ENCODE measurements at places on chromosomes 12 and 14.
A peak's percentile ranks its signal among the peaks of the same experiment; 100 is the strongest.

- ATAC-seq, result no peak
Observed at GRCh38 chr12:1444142-1444516, 150.3 kb downstream of the FBXL14 start.

DNA sequence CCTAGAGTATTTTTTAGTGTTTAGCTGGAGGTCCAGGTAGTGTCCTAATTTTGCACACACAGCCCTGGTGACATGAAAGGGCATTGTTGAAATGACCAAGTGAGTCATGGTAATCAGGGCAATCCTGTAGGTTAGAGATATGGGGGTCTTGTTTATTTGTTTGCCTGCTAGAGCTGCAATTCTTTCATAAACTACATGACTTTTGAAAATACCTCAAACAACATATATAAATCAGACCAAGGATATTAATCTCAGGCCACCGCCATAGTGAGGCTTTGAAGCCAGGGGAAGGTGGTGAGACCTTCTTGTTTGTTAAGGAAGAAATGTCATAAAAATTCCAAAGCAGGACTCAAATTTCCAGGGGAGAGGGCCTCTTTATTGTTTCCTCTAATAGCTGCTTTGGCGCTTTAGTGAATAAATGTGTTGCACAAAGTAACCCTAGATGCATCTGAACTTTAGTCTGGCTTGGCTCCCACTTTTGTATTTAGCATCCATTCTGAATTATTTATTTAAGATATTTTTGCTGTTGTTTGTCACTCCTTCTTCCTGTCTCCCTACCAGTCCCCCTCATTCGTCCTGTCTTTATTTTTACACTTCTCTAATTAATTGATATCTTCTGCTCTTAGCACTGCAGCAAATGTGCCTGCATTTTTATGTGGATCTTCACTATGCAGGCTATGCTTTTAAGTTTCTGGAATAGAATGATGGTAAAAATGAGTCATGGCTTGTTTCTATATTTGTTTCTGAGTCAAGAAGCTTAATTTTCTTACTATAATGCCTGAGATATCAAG lies 430.3 kb downstream of the RAD51B start:
- no peak for ATAC-seq

DNA sequence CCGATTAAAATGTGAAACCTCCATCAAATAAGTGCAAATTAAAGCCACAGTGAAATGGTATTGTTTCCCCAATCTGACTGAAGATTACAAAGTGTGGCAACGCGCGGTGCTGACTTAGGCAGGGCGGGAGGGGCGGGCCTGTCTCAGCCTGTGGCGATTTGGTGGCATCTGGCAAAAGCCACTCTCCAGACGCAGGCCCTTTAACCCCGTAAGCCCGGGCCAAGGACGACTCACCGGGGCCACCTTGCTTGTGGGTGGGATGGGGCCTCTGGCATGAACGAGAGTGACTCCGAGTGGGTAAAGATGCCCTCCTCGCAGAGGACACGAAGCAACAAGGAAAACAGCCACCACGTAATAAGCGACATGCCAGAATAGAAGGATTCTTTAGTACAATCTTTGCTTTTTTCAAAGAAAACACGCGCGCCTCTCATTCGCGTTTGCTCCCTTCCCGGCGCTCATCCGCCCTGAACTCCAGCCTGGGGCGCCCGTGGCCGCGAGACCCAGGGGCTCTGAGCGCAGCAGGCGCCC lies 815 bp downstream of the DEGS2 start:
- ATAC-seq, result no peak

DNA sequence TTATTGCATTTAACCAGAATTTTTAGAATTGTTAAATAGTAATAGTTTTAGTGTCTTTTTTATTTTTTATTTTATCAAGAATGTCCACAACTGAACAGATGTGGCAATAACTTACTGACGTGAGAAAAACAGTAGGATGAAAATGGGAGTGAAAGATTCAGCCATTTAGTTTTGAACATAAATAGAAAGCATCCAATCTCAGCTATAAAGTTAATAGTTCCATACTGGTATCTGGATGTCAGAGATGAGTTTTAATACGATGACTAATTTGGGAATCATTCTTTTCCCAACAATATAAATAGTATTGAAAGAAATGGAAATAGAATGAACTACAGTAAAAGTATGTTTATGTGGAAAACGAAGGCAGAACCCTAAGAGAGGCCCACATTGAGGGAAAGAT lies 159.4 kb downstream of the EPS8 start:
- no peak for ATAC-seq

GRCh38 chr12:12561371-12562015 lies 1.2 kb downstream of the DUSP16 start:
- ATAC-seq, result peak; percentile 25

DNA sequence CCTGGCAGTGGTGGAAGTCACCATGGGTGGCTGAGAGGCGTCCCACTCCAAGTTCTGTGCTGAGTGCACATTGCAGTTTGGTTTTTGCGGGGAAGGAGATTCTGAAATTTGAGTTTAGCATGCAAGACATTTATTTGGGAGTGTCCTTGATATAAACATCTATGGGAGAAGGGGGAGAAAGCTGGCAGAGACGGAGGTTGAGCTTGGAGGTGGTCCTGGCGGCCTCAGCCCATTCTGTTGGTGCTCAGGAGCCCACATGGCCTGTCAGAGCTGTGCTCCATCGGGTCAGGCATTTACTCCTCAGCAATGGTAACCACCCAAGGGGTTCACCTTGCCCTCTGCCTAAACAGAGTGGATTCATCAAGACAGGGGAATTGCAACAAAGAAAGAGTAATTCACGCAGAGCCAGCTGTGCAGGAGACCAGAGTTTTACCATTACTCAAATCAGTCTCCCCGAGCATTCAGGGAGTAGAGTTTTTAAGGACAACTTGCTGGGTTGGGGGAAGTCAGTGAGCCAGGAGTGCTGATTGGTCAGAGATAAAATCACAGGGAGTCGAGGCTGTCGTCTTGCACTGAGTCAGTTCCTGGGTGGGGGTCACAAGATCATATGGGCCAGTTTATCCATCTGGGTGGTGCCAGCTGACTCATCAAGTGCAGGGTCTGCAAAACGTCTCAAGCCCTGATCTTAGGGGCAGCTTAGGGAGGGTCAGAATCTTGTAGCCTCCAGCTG lies 323.3 kb upstream of the TMEM132C start:
- no peak for ATAC-seq

DNA sequence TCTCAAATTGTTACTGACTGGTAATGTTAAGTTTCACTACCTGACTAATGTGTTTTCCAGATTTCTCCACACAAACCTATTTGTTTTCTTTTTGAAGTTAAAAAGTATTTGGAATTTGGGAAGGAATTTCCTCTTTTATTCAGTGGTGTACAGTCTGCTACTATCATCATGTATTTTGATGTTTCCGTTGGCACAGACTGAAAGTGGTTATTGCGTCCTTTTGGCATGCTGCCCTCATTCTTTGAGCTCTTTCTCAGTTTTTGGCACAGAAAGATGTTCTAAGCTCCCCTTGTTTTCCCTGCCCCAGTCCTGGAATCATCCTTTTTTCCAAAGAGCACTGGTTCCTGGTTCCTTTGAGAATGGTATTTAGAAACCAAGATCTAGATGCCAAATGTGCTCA lies 31.4 kb upstream of the RTRAF start:
- no peak for ATAC-seq

- no peak for ATAC-seq
Observed at GRCh38 chr12:52493172-52493571, at the start of gene KRT6A. Gene KRT6A (minus strand): TSS chr12:52493257. CDS start chr12:52493188, 69 bp downstream.

GRCh38 chr12:94326727-94327126 lies 132.9 kb downstream of the CEP83 start:
- ATAC-seq, result peak; percentile 78

- ATAC-seq, result no peak
Observed at GRCh38 chr12:92466391-92467305, 236.1 kb upstream of the PLEKHG7 start.

DNA sequence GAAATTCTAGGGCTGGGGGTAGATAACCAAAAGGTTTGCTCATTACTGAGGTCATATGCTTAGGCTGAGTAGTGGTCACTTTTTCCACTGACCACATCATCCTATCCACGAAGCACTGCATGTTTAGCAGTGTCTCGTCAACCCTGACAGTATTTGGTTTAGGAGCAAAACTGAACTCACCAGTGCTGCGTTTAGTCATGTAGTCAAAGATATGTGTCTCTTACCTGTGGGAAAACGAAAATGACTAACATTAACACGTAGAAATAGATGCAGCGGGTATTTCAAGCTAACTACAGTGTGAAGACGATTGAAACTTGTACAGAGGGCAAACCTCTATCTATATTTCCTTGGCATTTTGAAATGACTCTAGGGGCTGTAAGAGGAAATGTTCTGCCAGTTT lies 34.6 kb downstream of the MTHFD1 start:
- ATAC-seq, result peak; percentile 63

GRCh38 chr14:38171197-38171596 lies 36.5 kb upstream of the SSTR1 start:
- ATAC-seq, result no peak

- no peak for ATAC-seq
Observed at GRCh38 chr12:2058837-2059236, 6.0 kb downstream of the CACNA1C start.

GRCh38 chr14:102184316-102185035 lies 44.8 kb downstream of the WDR20 start:
- peak; percentile 46 for ATAC-seq

DNA sequence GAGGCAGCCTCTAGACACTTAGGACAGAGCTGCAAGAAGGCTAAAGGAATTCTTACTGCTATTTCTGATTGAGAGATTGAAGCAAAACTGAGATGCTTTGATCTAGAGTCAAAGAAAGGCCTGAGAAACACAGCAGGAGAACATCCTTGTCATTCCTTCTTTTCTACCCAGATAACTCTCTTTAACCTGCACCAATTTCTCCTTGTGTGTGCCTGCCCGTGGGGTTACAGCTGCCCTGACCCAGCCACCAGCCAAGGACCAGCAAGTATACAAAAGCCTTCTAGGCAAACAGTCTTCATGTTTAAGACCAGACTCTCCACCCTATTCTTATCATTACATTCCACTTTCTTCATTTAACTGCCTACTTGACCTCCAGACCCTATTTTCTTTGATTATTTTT lies 81.7 kb upstream of the PRB2 start:
- no peak for ATAC-seq

DNA sequence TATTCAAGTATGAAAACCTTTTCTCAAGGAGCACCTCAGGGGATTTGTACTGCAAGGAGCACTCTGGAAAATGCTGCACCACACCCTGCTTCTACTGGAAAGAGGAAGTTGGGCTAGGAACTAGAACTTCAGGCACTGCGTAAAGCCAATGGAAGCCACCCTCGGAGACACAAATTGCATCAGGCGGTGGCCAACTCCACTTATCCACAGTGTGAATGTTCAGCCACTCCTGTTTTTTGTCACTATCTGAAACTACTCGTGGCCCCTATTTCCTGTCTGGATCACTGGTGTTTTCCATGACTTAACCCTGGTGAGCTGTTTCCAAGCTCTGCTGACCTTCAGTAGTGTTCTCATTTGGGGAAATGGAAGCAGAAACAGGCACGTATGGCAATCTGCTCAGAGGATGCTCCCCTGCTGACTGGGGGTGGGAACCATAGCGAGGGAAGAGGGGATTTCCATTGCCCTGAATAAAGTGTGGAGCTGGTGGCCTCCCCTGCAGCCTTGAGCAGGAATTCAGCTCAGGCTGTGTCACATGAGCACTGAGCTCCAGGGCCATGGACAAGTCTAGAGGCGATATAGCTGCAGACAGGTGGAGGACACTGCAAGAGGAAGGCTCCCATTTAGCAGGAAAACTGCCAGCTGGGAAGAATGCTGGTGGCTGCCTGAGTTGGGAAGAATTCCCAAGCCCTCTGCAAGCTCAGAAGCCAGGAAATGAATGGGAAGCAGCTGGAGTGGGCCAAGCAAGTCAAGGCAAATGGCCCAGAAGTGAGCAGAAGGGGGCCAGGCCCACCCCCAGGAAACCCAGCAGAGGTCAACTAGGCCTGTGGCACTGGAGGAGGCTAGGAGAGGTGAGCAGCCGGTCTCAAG lies 50.5 kb upstream of the RAP1B start:
- no peak for ATAC-seq

DNA sequence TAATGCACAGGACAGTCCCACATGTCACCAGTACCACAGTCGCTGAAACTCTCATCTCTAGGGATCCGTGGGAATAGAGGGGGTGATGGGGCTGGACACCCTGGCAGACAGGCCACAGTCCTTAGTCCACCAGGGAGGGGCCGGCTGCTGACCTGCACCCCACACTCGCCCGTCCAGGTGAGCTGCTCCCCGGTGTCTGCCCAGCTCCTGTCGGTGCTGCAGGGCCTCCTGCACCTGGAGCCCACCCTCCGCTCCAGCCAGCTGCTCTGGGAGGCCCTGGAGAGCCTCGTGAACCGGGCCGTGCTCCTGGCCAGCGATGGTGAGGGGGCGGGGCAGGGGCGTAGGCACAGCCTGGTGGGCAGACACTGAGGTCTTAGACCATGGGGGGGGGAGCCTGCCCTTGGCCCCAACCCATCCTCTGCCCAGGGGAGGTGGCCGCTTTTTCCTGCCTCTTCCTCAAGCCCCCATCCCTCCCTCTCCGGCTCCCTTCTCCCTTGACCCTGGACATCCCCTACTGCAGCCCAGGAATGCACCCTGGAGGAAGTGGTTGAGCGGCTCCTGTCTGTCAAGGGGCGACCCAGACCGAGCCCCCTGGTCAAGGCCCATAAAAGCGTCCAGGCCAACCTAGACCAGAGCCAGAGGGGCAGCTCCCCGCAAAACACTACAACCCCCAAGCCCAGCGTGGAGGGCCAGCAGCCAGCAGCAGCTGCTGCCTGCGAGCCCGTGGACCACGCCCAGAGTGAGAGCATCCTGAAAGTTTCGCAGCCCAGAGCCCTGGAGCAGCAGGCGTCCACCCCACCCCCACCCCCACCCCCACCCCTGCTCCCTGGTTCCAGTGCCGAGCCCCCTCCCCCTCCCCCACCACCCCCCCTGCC lies 17.1 kb upstream of the ADSS1 start:
- ATAC-seq, result no peak

- no peak for ATAC-seq
Observed at GRCh38 chr14:21034707-21035106, at the start of gene RNASE13. Gene RNASE13 (minus strand): TSS chr14:21034807. CDS start chr14:21034288, 519 bp downstream.

- ATAC-seq, result no peak
Observed at GRCh38 chr12:104490850-104491249, 34.1 kb downstream of the CHST11 start.

GRCh38 chr12:21451529-21451928 lies 14.1 kb downstream of the PYROXD1 start:
- ATAC-seq, result no peak

DNA sequence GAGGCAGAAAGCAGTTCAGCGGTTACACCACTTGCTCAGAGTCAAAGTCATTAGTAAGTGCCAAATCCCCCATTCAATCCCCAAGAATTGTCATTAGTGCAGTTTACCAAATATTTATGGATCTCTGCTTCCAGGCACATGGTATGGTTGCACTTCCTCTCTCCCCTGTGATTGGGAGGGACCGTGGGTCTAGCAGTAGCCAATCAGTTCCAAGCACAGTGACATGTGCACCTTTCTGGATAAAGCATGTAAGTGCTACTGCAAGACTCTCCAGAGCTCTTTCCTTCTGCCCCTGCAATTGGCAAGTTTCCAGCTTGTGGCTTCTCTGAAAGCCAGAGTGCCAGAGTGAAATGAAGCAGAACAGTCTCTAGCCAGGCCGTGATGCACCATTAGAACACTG lies 85.3 kb upstream of the FLRT2 start:
- ATAC-seq, result no peak

DNA sequence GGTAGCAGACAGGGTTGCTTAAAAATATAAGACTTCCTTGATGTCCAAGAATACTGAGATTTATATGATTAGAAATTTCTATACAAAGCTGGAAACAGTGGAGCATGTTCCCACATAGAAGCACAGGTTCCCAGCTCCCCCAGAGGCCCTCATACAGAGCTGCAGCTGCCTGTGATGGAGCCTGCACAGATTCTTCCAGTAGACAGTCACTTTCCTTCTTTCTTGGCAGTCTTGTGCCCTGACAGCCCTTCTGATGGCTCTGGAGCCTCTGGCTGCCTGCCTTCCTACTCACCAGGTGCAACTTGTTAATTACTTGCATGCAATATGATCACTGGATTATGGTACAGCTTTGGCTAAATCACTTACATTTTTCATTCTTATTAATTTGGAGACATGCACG lies 44.4 kb downstream of the BICD1 start:
- no peak for ATAC-seq
